Epithelial cell of esophagus (primary cell): ENCODE measurements at places on chromosomes 2 and 18.

DNA sequence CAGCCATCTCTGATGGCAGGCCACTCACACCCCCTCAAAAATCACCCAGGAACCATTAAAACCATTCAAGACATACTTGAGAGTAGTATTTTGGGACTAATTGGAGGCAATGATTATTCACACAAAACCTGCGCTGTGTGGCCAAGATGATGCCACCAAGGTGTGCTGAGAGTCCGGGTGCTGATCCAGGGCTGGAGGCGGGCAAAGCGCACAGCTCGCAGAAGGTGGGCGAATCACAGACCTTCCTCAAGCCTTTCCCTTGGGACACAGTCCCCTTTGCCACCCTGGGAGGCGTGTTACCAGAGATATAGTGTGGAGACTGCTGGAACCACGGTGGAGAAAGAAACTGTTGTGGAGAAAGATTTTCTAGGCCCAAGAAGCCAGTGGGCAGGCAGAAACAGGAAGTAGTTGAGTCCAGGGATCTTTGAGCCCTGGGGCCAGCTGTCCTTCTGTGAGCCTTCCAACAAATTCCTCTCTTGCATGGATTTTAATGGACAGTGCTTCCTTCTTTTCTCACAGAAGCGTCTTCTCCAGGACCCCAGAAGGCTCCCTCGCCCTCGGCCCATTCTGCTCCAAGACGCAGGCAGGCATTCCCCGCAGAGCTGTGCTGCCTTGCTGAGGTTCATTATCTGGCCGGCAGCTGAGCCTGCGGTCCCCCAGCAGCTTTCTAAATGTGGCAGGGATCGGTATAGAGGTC is 8.0 kb downstream of the COPS9 start:
- DNase-seq = no peak

GRCh38 chr2:96256611-96257113 is 9.1 kb downstream of the TMEM127 start:
- DNase-seq = no peak

- no peak for DNase-seq
Observed at GRCh38 chr2:127620866-127621265, 25.1 kb upstream of the GPR17 start.

DNA sequence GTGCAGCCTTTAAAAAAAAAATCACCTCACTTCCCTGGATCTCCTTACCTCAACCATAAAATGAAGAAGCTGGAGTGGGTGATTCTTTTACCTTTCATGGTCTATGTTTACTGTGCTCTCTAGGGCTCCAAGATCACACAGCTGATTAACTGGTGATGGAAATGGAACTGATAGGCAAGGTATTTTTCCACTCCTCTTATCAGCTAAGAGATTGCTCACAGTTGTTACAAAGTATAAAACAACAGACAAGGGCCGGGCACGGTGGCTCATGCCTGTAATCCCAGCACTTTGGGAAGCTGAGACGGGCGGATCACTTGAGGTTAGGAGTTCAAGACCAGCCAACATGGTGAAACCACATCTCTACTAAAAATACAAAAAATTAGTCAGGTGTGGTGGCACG is 14.5 kb downstream of the RPS27A start:
- DNase-seq = no peak

DNA sequence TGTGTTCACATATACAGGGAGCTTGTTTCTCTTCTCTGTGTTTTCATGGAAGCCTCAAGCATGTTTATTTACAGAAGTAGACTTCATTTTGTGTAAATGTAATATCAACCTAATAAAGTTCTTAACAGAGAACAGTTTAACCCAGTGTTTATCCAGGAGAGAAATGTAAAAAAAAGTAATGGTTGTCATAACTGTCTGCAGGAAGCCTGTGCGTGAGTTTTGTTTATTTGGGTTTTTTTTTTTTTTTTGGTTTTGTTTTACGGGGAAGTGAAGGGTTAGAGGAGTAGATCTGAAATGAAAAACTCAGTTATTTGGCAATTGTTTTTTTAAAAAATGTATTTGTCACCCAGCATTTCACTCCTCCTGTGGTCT is 124.7 kb downstream of the RAPGEF4 start:
- DNase-seq = no peak
